Common myeloid progenitor, CD34-positive (primary cell): ENCODE measurements at places on chromosomes 6 and 20.

GRCh38 chr6:144334150-144334708 lies 49.1 kb downstream of the UTRN start:
- peak; percentile 79 for DNase-seq

- no peak for DNase-seq
Observed at GRCh38 chr6:70395301-70395672, 18.0 kb upstream of the FAM135A start.

DNA sequence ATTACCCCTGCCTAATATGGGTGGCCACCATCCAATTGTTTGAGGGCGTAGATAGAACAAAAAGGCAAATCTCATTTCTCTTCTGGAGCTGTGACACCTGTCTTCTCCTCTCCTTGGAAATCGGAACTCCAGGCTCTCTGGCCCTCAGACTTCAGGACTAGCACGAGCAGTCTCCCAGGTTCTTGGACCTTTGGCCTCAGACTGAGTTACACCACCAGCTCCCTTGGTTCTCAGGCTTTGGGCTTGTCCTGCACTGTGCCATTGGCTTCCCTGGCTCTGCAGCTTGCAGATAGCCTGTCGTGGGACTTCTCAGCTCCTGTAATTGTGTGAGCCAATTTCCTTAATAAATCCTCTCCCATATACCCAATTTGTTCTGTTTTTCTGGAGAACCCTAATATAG lies 34.3 kb downstream of the ATRN start:
- no peak for DNase-seq

- DNase-seq, result no peak
Observed at GRCh38 chr20:32235331-32236047, 27.8 kb downstream of the POFUT1 start.

GRCh38 chr6:30450909-30451841 lies 38.1 kb upstream of the HLA-E start:
- DNase-seq, result peak; percentile 86

- DNase-seq, result no peak
Observed at GRCh38 chr20:43464219-43464790, 6.6 kb downstream of the SRSF6 start.

DNA sequence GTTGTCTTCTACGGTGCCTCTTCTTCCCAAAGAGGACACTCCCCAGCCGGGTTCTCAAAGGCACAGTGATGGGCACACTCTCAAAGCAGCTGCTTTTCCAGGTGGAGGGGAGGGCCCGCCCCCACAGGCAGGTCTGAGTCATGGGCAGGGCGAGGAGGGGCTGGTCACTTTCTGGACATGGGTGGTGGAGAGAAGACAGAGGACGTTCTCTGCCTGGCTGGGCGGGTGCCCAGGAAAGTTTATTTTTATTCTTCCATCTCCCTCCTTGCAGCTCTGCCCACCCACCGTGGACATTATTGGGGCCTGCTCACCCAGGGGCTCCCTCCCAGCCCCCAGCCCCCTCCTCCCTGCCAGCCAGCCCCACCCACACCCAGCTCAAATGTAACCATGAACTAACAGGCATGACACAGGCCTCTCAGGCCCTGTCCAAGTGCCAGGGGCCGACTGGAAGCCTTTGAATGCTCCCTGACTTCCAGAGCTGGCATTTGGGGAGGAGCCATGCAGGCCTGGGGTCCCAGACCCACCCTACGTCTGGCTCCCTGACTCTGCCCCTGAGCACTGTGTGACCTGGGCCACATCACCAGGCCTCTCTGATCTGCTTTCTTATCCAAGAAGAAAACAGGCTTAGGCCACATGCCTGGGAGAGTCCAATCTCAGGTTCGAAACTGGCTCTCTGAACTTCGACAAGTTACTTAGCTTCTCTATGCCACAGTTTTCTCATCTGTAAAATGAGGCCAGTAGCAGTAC lies 8.0 kb downstream of the TGM2 start:
- no peak for DNase-seq

DNA sequence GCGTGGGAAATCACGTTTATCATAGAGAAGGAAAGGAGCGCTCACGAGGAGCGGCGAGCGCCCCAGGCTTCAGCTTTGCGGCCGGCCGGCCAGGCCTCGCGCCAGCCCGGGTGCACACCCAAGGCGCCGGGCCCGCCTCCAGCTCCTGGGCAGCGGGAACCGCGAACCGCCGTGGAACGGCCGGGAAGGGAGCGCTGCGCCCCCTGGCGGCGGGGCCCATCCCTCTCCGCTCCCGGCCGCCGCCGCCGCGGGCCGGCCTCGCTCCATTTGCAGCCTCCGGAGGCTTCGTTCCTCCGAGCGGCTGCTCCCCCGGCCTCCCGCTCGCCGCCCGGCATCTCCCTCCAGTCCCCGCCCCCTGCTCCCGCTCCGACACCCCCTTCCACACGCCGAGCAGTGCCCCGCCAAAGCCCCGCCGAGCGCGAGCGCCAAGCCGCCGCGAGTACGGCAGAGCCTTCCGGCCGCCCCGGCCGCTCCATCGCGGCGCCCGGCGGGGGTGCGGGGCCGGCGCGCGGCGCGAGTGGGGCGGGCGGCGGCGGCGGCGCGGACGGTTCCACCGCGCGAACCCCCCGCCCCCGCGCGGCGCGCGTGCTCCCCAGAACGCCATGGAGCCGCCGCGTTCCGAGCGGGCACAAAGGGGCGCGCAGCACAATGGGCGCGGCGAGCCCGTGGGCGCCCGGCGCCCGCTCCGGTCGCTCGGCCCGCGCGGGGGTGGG lies 946 bp downstream of the BEND3 start:
- DNase-seq, result peak; percentile 73

- no peak for DNase-seq
Observed at GRCh38 chr6:158340252-158340651, 28.0 kb downstream of the TULP4 start.

GRCh38 chr6:151442371-151442770 lies 9.6 kb downstream of the RMND1 start:
- DNase-seq, result no peak

- DNase-seq, result no peak
Observed at GRCh38 chr20:50398471-50398820, 111.7 kb upstream of the PTPN1 start.

DNA sequence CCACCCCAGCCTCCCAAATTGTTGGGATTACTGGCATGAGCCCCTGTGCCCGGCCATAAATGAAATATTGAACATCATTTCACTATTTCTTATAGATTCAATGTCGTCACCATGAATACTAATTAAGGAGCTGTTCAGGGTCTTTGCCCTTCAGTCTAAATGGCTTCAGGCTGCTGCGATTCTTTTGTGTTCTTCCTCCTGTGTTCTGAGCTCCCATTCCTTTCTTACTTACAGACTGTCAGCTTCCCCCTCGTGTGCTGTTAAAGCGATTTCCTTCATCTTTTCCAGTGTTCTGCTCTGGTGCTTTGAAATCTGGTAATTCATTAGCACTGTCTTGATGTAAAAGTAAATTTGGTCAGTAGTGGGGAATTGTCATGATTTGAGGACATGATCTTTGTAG lies 63.3 kb upstream of the PRDM1 start:
- no peak for DNase-seq

DNA sequence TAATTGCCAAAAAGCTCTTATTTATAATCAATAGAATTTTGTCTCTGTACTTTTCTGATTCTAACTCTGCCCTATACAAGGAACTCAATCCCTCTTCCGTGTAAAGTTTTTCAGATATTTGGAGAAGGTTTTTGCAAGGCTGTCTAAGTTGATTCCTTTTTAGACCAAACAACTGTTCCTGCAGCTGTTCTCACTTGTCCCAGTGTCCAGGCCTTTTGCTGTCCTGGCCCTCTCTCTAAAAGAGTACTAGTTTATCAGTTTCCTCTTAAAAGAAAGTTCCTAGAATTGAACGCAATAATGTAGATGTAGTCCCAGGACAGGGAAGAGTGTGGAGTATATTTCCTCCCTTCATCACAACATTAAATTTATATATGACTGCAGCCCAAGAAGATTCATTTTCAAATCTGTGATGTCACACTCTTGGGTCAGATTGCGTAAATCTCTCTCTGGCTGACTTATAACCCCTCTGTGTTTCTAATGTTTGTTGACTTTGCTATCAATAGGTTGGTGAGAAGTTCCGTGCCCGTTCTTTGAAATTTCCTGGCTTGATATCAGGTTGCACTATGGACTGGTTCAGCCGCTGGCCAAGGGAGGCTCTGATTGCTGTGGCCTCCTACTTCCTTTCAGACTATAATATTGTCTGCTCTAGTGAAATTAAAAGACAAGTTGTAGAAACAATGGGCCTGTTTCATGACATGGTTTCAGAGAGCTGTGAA lies 139.4 kb upstream of the GLP1R start:
- no peak for DNase-seq

GRCh38 chr6:85016726-85017125 lies 252.3 kb upstream of the TBX18 start:
- DNase-seq, result no peak

GRCh38 chr6:6823568-6824224 lies 235.2 kb downstream of the LY86 start:
- DNase-seq, result no peak

DNA sequence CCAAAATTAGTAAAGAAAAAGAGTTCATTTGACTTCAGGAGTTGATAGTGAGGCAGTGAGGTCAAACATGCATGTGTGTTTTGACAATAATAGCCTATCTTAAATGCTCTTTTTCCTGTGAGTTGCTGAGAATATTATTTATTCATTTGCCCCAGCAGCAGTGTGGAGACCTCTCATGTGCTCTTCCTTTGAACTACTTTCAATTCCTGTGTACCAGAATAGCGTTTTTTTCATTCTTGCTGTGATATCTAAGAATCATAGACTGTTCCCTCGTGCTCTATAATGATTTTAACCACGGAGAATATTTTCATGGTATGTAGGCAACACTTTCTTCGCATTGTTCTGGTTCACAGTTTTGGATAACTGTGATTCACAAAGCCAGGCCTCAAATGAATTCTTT lies 5.2 kb downstream of the CDYL start:
- no peak for DNase-seq

DNA sequence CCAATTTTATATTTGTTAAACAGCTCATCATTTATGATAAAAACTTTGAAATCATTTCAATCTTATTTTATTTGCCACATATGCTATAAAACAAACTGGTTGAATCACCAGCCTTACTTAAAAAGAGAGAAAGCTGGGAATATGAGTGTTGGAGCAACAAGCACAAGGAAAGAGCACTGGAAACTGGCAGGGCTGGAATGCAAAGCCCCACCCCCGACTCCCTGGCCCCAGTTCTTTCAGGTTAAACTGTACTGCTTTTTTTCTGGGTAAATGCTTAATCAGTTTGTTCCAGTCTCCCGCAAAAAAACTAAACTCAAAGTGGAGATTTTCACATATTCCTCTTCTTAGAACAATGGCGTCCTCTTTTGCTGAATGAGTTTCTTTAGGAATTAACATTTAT lies 433.8 kb upstream of the NOX3 start:
- DNase-seq, result no peak

- DNase-seq, result peak; percentile 23
Observed at GRCh38 chr20:49669601-49670189, 44.0 kb downstream of the B4GALT5 start.

DNA sequence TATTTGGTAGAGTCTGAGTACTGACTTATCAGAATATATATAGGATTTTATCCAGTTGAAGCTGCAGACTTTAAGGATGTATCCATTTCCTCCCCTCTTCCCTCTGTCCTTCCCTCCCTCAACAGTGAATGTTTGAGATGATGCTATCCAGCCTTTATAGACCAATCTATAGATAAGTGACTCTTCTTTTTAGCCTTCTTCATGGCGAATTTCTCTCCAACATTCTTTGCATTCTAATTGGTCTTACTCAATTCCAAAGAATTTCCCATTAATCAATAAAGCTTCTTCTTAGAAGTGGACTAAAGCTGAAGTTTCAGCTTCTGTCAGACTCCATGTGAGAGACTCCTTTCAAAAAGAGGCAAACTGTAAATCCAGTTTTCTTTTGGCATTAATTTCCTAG lies 99.3 kb downstream of the AIG1 start:
- no peak for DNase-seq

- DNase-seq, result no peak
Observed at GRCh38 chr20:15582146-15582760, 991.0 kb downstream of the KIF16B start.

GRCh38 chr6:129749749-129750120 lies 39.8 kb upstream of the ARHGAP18 start:
- DNase-seq, result peak; percentile 93

GRCh38 chr6:47934023-47934422 lies 152.2 kb downstream of the OPN5 start:
- DNase-seq, result no peak

GRCh38 chr6:13908955-13909381 lies 15.8 kb upstream of the RNF182 start:
- DNase-seq, result peak; percentile 80

GRCh38 chr6:42562788-42563405 lies 932 bp upstream of the UBR2 start:
- DNase-seq, result no peak

DNA sequence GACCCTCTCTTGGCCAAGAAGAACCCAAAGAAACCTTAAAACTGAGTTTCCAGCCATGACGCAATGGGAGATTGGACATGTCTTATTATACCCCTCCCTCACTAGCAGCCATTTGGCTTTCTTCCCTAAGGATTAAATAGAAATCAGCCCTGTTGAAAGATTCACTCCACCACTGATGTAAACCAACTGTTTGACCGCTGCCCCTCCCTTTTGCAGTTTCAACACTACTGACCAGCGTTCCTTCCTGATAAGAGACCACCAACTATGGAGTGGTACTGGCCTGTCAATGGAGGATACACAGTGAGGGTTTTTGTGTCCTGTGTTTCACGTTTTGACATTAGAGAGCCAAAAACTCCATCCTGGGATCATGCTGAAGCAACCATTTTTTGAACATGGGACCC lies 53.2 kb upstream of the CD2AP start:
- no peak for DNase-seq

DNA sequence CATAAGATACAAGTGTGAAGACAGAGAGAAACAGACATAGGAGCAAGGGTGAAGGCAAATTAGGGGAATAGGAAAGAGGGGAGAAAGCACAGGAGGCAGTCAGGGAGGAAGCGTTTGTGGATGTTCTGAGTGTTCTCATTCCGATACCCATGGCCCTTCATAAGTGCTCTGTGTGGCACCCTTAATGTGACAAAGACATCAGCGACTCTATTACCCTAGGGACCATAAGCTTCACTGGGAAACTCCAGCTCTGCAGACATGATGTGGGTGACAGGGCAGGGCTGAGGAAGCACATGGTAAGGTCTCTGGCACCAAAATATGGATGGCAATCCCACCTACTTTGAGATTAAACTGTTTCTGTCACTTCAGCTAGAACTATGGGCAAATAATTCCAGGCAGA lies 33.0 kb downstream of the F13A1 start:
- no peak for DNase-seq

DNA sequence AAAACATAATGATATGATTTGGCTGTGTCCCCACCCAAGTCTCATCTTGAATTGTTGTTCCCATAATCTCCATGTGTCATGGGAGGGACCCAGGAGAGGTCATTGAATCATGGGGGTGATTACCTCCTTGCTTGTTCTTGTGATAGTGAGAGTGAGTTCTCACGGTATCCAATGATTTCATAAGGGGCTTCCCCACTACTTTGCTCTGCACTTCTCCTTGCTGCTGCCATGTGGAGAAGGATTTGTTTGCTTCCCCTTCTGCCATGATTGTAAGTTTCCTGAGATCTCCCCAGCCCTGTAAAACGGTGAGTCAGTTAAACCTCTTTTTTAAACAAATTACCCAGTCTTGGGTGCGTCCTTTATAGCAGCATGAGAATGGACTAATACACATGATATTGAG lies 156.8 kb upstream of the PLCB4 start:
- DNase-seq, result peak; percentile 5

- DNase-seq, result no peak
Observed at GRCh38 chr20:41432746-41433145, 66.1 kb upstream of the EMILIN3 start.
